Astrocyte (in vitro differentiated cells and primary cell): ENCODE measurements at places on chromosomes 11 and 22. TPM values are rescaled to one million over a fixed set of nuclear protein-coding genes. Genes with fewer than 3 reads are reported as not detected.

- no peak overlapping the region for H3K4me3 ChIP-seq
- H3K27me3 ChIP-seq: no peaks in the 10 kb centered on the region
- H3K36me3 ChIP-seq: peaks cover 10% of the 10 kb centered on the region
- H3K27ac ChIP-seq: no peak overlapping the region
- DNase-seq: no peak
Observed at GRCh38 chr22:40520562-40520961, 116.0 kb downstream of the MRTFA start.

The KDM4E gene
- 0.41 TPM in 1 of 2 replicates, not detected in the other for total RNA-seq

GRCh38 chr11:45000918-45001317 is 50.2 kb upstream of the TP53I11 start:
- no peaks in the 10 kb centered on the region for H3K36me3 ChIP-seq
- H3K27me3 ChIP-seq: peaks cover 24% of the 10 kb centered on the region
- DNase-seq: no peak
- no peaks in the 10 kb centered on the region for H3K4me1 ChIP-seq

- peak; percentile 87 for DNase-seq
- H3K4me1 ChIP-seq: peaks cover 2% of the 10 kb centered on the region
- no peaks in the 10 kb centered on the region for H3K27me3 ChIP-seq
- H3K36me3 ChIP-seq: no peaks in the 10 kb centered on the region
- no peak overlapping the region for H3K27ac ChIP-seq
Observed at GRCh38 chr11:102560555-102561011, 30.0 kb upstream of the MMP7 start.

The ABTB2 gene
- 12.2 and 14.1 TPM in 2 replicates for total RNA-seq

DNA sequence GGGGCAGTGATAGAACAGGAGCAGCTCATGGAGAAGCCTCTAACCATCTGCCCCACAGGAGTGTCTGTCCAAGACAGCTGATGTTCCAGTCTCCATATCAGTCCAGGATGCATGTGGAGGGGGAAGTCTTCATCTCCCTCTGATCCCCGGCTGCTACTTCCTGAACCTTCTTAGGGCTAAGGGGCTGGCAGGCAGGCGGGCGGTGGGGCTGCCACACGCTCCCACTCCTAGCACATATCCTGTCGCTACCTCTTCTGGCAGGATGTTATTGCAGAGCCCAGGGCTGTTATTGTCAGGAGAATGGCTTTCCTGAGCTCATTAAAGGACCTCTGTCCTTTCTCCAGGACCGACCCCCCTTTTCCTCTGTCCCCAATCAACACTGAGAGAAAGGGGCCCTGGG is 25.4 kb downstream of the LRRC55 start:
- no peaks in the 10 kb centered on the region for H3K4me1 ChIP-seq
- peaks cover 11% of the 10 kb centered on the region for H3K27me3 ChIP-seq
- no peak for DNase-seq

The ZMAT5 gene
- total RNA-seq: 24.4 and 24.8 TPM in 2 replicates

The TSSK2 gene
- not detected in 2 replicates for total RNA-seq

GRCh38 chr11:2149864-2150847 is 10.9 kb downstream of the INS start:
- H3K4me3 ChIP-seq: no peak overlapping the region
- no peak overlapping the region for H3K27ac ChIP-seq
- H3K4me1 ChIP-seq: no peaks in the 10 kb centered on the region
- H3K36me3 ChIP-seq: no peaks in the 10 kb centered on the region
- H3K27me3 ChIP-seq: peaks cover 58% of the 10 kb centered on the region

GRCh38 chr22:49721211-49721763 is 106.4 kb downstream of the BRD1 start:
- no peak for DNase-seq
- no peak overlapping the region for H3K27ac ChIP-seq
- no peak overlapping the region for H3K4me3 ChIP-seq
- H3K27me3 ChIP-seq: no peaks in the 10 kb centered on the region
- H3K4me1 ChIP-seq: no peaks in the 10 kb centered on the region
